Vagina (tissue), 2 donors: ENCODE measurements at places on chromosomes 6 and 20. TPM values are rescaled to one million over a fixed set of nuclear protein-coding genes. Genes with fewer than 3 reads are reported as not detected.

GRCh38 chr6:138966870-138967269 is 21.2 kb downstream of the REPS1 start:
- DNase-seq, result no peak

DNA sequence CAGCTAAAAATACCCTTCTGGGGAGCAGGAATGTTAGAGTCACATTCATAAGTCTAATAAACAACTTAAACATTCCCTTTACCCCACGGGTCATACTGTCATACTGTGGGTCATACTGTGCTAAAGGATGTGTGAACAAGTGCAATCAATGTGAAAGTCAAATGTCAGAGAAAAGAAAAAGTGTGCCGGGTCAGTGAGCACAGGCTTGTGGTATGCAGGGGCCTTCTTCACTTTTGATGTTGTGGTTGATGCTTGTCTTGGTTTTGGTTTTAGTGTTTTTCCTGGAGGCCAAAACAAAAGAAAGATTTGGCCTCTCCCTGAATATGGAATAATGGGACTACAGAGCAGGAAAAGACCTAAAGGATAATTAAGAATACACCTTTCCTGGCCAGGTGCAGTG is 267.9 kb upstream of the PLN start:
- no peak for DNase-seq

DDX27 gene
- 23.3 TPM for total RNA-seq

DNA sequence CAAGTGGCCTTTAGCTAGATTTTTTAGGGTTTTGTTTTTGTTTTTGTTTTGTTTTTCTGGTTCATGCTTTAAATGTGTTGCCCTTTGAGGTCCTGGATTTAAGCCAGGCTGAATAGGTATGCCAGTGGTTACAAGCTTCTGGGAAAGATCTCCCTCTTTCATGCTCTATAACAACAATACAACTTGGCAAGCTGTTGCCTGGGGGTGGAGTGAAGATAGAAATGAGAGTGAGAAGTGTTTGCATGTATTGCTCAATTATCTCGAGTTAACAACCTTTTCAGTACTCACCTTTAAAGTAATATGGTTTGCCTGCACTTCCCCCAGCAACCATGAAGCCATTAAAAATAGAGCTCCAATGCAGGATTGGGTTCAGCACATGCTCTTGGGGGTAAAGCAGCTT is 19.2 kb upstream of the HAO1 start:
- no peak for DNase-seq

- no peak for DNase-seq
Measured at GRCh38 chr6:9388596-9388995, 953.3 kb upstream of the SLC35B3 start.

DNA sequence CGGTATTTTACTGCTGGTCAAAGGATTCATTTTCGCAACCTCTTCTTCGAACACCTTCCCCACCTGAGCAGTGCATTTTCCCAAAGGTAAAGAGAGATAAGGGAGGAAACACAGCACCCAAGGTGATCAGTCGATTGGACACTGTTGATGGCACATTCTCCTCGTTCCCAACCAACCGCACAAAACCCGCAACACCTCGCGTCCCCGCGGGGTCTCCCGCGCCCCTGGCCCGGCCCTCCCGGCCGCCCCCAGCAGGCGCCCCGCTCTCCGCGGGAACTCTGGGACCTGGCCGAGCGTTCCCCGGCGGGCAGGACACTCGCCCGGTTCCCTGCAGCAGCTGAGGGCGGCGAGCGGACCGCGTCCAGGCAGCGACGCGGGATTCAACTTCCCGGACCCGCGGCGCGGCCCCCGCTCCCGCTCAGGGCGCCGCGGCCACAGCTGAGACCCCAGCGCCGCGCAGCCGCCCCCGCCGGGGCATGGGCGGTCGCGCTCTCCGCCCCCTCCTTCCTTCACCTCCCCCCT is 506 bp downstream of the RGS17 start:
- no peak for DNase-seq

DNA sequence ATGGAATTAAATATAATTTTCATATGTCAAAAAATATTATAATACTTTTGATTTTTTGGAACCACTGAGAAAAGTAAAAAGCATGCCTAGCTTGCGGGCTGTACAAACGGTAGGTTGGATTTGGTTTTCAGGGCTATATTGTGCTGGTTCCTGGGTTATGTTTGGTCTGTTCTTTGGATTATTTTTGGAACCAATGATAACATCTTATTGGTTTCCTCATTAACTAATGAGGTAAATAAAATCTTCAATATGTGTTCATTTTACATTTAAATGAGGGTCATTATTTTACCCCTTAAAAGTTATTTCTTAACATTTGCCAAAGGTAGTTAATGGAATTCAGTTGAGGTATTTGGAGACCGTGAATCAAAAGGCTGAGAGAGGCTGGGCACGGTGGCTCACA is 96.6 kb downstream of the IMPG1 start:
- DNase-seq, result no peak

PRIM2 gene
- total RNA-seq, result 6.9 TPM

GRCh38 chr6:1436334-1437306 is 47.2 kb downstream of the FOXF2 start:
- peak; percentile 93 for DNase-seq

DNA sequence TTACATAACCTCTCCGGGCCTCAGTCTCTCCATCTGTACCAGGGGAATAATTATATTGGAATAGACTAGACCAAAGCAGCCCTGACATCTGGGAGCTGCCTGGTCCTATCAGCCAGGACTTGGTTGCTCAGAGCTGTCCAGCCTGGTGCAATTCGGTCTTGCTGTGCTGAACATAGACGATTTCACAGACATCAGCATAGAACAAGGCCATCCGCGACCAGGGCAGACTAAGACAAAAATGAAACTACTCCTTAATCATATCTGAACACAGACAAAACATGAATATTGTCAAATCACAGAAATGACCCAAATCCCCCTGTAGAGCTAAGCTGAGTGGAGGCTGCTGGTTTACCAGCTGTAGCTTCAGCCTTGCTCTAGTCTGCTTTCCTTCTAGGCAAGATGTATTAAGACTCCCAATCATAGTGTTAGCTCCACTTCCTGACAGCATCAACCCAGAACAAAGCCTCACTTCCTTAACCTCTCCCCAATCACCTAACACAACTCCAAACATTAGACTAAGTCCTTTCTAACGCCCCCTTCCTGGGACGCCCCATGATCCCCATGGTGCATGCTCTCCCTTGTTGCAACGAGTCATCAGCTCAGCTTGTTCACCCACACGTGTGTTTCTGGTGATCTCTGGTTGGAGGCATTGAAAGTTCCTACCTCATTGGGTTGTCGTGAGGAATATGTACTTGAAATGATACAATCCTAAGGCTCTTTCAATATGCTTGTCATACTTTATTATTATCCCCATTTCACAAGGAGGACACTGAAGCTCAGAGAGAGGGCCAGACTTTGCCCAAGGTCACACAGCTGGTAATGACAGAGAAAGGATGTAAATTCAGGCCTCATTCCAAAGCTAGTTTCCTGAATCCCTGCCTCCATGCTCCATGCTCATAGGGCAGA is 3.5 kb upstream of the MAPK13 start:
- DNase-seq, result no peak
